ENCODE measurements at places on chromosomes 6 and 20.
A peak's percentile ranks its signal among the peaks of the same experiment; 100 is the strongest.

DNA sequence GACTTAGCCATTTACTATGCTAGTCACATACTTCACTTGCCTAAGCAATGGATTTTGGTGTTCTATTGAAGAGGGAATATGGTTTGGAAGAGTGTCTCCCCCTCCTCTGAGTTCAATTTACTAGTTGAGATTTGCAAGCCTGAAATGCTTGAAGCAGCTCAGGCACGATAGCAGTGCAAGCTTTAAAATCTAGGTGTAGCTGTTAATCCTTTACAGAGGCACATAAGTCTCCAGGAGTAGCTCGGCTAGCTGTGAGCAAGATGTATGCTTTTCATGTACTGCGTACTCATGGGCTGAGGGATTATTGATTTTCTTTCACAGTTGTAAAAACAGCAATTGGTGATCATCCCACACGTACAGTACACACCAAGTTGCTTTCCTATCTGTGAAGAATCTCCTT lies 726 bp downstream of the FLRT3 start:
- no peak for DNase-seq

- DNase-seq, result no peak
These were observed 87.6 kb upstream of the MYLIP start for GRCh38 chr6:16041327-16041726.

DNA sequence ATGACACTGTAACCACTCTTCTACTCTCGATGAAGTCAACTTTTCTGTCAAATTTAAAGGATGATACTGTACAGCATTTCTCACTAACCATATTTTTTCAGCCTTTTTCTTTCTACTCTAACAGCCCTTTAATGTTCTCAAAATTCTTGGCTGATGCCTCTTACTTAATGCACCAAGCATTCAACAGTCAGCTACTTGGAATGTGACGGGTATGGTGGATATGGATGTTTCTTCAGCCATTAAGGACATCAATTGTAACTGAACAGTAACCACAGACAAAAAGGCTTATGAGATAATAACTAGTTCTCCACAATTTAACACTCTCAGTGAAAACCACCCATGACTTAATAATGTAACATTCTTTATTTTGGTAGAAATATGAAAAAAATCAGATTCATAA lies 467.2 kb upstream of the ZNF337 start:
- DNase-seq, result no peak

GRCh38 chr20:12581644-12582289 lies 427.0 kb upstream of the SPTLC3 start:
- no peak for DNase-seq

GRCh38 chr20:62959998-62960436 lies 7.5 kb downstream of the SLC17A9 start:
- no peak for DNase-seq

DNA sequence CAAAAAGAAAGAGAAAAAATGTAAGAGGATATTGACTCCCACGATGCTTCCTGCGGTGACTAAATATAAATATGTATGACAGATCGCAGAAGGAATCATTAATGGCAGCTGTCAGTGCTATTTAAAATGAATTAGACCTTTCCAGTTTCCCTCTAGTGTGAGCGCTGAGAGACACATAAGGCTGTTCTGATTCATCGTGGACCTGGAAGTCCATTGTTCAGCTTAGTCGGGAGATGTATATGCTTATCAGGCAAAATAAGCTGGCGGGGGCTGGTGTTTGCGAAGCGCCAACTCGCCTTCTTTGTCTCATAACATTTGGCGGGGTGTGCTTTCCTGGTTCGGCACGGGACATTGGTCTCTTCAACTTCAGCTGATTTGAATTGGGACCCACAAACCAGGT lies 95.4 kb downstream of the CDH4 start:
- no peak for DNase-seq

DNA sequence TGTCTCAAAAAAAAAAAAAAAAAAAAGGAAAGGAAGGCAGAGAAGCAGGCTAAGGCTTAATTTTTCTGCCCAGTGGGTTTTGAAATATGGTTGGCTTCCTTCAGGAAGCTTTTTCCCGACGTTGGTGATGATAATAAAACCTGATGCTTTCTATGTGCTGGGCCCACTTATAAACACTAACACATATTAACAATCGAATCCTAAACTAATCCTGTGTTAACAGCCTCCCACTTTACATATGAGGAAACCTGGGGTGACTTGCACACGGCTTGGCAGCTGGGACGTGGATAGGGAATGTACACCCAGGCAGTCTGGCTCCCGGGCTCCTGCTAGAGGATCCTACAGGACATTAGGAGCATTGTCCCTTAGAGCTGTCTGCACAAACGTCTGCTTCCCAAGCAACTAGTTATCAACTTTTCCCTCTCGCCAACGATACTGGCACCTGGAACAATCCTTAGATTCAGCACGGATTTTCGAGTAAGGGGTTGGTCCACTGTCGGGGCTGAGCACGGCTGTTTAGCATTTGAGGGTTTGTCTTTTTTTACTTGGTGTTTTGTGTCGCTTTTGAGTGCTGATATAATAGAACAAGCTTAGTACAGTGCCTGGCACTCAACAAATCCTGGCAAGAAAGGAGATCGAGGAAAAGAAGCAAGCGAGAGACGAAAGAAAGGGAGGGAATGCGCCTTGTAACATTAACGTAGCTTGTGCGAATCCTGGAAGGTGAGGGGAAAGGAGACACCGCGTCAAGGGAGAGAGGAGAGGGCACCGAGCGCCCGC lies 622 bp upstream of the KIZ start:
- no peak for DNase-seq

DNA sequence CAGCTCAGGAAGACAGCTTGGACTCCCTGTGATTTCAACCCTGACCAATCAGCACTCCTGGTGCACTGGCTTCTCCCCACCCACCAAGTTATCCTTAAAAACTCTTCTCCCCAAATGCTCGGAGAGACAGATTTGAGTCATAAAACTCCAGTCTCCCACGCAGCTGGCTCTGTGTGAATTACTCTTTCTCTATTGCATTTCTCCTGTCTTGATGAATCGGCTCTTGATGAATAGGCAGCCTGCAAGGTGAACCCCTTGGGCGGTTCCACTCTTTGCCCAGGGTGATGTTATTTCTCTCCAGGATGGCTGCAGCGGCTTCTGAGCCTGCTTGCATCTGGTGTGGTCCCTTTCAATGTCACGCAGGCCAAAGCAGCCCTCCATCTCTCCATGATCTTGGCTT lies 12.4 kb downstream of the SLC52A3 start:
- no peak for DNase-seq

- no peak for DNase-seq
These were observed 48.2 kb upstream of the FOXP4 start for GRCh38 chr6:41497994-41498393.

DNA sequence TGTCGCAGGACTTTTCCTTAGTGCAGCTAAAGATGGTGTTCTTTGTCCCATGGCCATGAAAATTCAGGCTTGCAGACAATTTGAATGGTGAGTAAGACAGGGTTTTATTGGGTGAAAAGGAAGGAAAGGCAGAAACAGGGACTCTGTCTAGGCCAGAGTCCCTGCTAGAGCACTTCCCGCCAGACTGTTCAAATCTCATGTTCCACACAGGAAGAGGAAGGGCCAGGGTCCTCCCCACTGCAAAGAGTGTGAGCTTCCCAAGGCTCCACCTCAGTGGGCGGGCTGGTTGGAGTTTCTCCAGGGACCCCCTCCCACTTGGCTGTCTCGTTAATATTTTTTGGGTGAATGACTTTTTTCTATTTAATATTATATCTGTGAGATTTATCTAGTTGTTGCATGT lies 29.0 kb downstream of the COL19A1 start:
- no peak for DNase-seq

GRCh38 chr6:160766989-160767646 lies 65.1 kb downstream of the PLG start:
- peak; percentile 15 for DNase-seq

- no peak for DNase-seq
These were observed 49.8 kb downstream of the CPXM1 start for GRCh38 chr20:2750491-2751251.

DNA sequence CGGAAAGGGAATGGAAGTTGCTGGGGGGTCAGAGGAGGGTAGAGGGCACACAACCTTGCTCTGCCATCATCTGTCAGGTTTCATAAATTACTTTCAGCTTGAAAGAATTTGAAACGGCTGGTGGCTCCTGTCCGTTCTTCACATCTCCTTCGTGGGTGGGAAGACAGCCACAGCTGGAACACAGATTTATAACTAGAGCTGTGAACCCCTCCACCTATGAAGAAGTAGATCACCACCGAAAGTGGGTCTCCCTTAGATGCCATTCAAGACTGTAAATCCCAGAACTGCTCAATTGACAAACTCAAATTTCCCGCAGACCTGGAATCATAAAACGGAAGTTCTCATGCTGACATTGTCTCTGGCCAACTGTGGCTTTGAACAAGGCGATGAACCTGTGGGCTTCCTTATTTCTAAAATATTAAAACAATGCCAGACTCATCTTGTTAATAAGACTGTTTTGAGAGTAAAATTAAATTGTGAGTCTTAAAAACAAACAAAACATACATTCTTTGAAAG lies 65.3 kb downstream of the BTBD3 start:
- DNase-seq, result no peak

GRCh38 chr6:81476881-81477280 lies 275.6 kb downstream of the TENT5A start:
- no peak for DNase-seq

DNA sequence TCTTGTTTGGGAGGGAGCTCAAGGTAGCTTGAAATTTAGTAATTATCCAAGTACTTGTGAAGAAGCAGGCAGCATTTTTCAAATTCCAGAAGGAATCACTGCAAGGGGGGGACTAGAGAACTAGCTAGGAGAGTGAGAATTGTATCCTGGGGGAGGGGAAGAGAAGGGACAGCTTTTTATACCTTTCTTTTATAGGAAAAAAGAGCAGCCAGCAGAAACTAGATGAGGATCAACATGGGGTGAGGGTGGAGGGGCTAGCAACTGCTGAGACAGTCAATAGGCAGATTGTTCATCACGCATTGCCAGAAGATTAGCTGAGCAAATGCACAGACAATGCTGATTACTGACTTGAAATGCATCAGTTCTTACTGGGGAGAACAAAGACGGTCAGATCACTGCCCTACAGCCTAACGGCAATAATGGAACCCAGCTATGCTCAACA lies 514.3 kb upstream of the CITED2 start:
- no peak for DNase-seq

DNA sequence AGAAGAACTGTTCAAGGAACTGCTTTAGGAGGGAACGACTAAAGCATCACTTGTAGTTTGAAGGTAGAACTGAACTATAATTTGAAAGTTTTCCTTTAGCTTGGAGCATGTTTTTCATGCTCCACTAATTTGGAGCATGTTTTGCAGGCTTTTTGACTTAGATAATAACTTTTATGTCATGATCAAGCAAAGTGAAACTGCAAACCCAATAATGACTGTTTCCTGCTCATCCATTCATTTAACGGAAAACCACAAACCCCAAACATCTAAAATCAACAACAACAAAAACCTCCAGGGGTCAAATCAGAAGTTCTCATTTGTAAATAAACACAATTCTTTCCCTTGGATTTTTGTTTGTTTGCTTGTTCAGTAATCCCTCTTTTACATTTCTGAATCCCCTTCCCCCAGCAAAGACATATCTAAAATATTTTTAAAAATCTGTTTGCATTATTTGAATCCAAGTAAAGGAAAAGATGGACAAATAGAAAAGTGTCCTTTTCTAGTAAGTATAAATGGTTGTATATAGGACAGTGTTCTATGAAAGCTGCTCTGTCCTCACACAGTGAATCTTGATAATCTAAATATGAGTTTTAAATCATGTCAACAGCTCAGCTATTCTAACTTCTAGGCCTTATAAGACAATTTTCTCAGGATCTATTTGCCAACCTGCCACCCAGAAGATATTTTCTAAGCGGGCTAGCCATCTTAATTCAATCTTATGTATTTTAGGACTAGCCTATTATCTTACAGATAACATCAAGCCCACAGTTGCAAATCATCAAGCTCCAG lies 2.6 kb downstream of the SIM1 start:
- no peak for DNase-seq

DNA sequence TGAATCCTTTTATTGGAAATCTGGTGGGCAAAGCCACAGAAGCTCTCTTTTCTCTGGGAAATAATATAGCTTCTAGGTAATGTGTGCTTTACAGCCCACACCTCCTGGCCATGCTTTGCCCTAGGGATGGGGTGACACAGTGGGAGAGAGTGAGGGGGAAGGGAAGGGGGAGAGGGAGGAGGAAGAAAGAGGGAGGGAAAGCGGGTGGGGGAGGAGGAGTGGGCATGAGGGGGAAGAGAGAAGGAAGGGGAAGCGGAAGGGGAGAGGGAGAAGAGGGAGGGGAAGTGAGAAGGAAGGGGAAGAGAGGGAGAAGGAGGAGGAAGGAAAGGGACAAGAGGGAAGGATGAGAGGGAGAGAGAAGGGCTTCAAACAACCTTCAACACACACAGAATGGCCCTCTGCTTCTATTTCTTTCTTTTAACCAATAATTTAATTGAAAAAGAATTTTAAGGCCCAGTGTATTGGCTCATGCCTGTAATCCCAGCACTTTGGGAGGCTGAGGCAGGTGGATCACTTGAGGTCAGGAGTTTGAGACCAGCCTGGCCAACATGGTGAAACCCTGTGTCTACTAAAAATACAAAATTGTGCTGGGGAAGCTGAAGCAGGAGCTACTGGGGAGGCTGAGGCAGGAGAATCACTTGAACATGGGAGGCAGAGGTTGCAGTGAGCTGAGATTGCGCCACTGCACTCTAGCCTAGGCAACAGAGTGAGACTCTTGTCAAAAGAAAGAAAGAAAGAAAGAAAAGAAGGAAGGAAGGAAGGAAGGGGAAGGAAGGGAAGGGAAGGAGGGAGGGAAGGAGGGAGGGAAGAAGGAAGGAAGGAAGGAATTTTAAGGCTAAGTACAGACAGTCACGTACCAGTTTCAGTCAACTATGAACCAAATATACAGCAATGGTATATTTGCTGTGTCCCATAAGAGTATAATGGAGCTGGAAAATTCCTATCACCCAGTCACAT lies 75.2 kb downstream of the RSPH3 start:
- no peak for DNase-seq

DNA sequence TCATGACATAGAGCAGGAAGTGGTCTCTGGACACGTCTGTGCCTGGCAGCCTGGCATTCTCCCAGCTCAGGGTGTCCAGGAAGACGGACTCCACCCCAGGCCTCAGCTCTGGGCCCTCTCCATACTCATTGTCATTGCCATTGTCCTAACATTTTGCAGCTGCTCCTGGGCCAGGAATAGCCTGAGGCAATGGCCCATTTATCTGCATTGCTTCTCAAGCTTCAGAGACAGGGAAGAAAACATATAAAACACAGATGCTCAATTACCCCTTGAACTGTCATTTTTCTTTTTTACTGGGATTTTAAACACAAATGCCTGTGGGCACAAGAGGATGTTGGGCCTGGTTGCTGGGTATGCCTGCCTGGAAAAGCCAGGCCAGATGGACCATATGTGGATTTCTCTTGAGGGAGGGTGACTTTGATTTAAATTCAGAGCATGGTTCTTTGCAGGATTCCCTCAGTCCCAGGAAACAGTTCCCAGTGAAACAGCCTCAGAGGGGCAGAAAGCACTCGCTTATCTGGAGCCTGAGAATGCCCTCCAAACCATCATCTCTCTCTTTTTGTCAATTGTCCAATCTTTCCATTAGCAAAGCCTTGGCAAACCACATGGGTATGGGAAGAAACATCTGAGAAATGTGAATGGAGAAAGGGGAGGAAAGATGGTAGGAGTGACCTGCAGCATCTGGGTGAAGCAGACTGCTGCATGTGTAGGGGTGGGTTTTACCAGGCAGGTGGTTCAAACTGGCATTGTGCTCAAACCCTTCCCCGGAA lies 17.9 kb downstream of the LAMP5 start:
- DNase-seq, result no peak

- DNase-seq, result no peak
These were observed 123.3 kb upstream of the B3GAT2 start for GRCh38 chr6:71080133-71080532.

- no peak for DNase-seq
These were observed 87.1 kb downstream of the ERMARD start for GRCh38 chr6:169838346-169839028.
